Activated CD4-positive, alpha-beta T cell treated with anti-CD3 and anti-CD28 coated beads, Interleukin-2, amount 10 ng/mL, durations not matched to agents 7 days and 5 days (primary cell): ENCODE measurements at places on chromosomes 1 and 21. TPM values are rescaled to one million over a fixed set of nuclear protein-coding genes. Genes with fewer than 3 reads are reported as not detected.
A peak's percentile ranks its signal among the peaks of the same experiment; 100 is the strongest.

Gene COL16A1
- not detected for total RNA-seq

Gene SPRR3
- total RNA-seq: not detected

Gene GSTM1
- 68.4 TPM for total RNA-seq

Gene BRDT
- not detected for total RNA-seq

Gene AMPD1
- not detected for total RNA-seq

Gene CGN
- 0.30 TPM for total RNA-seq

Gene NBPF10
- total RNA-seq: 2.8 TPM

Gene ZNF672
- 56.9 TPM for total RNA-seq

- H3K27me3 ChIP-seq: no peaks in the 10 kb centered on the region
- no peak overlapping the region for H3K27ac ChIP-seq
- no peaks in the 10 kb centered on the region for H3K36me3 ChIP-seq
- no peak overlapping the region for H3K4me3 ChIP-seq
- H3K4me1 ChIP-seq: peaks cover 9% of the 10 kb centered on the region
Observed at GRCh38 chr1:17065666-17066065, 11.8 kb upstream of the SDHB start.

GRCh38 chr1:167057241-167057688 lies 32.9 kb downstream of the GPA33 start:
- DNase-seq: peak; percentile 55
- H3K36me3 ChIP-seq: no peaks in the 10 kb centered on the region
- H3K4me1 ChIP-seq: peaks cover 20% of the 10 kb centered on the region
- H3K27ac ChIP-seq: no peak overlapping the region
- H3K27me3 ChIP-seq: no peaks in the 10 kb centered on the region

DNA sequence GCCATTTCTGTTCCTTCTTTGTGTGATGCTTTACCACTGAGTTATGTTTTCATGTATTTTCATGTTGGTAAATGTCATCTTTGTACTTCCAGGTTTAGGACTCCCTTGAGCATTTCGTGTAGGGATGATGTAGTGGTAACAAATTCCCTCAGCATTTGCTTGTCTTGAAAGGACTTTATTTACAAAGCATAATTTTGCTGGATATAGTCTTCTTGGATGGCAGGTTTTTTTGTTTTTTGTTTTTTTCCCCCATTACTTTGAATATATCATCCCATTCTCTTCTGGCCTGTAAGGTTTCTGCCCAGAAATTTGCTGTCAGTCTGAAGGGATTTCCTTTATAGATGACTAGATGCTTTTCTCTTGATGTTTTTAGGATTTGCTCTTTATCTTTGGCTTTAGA lies 133.4 kb downstream of the PCBP3 start:
- no peak overlapping the region for H3K27ac ChIP-seq
- no peak overlapping the region for H3K4me3 ChIP-seq
- no peaks in the 10 kb centered on the region for H3K27me3 ChIP-seq
- H3K36me3 ChIP-seq: peaks cover 27% of the 10 kb centered on the region
- H3K4me1 ChIP-seq: no peaks in the 10 kb centered on the region

- H3K27ac ChIP-seq: no peak overlapping the region
- H3K4me1 ChIP-seq: no peaks in the 10 kb centered on the region
- H3K27me3 ChIP-seq: peaks cover 2% of the 10 kb centered on the region
- H3K36me3 ChIP-seq: no peaks in the 10 kb centered on the region
Observed at GRCh38 chr1:165069829-165070228, 286.7 kb downstream of the LMX1A start.

DNA sequence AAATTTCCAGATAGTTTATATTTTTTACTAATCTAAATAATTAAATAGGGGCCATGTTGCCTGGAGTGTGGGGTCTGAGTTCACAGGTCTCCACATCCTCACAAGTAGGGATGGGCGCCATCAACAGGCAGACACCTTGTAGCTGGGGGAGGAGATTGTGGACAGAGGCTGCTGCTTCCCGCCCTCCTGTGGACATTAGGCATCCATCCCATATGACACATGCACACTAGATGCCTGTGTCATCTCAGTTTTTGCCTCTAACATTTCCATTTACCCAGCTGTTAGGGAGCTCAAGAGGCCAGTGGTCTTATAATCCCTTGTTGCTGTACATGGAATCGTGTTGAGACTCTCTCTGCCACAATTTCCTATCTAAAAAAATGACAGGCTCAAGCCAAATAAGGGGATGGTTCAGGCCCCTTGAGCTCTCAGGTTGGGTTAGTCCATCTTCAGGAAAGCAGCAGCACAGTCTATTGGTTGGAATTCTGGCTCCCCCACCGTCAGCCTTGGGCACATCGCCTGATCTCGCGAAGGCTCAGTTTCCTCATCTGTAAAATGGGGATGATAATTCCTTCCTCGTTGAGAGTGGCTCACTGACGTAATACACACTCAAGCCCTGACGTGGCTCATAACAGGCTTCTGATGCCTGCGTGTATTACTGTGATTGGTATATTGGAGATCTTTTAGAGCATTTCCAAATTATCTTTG lies 13.6 kb downstream of the LHX4 start:
- H3K4me3 ChIP-seq: no peak overlapping the region
- H3K27me3 ChIP-seq: peaks cover 38% of the 10 kb centered on the region
- no peaks in the 10 kb centered on the region for H3K36me3 ChIP-seq
- no peak for DNase-seq

DNA sequence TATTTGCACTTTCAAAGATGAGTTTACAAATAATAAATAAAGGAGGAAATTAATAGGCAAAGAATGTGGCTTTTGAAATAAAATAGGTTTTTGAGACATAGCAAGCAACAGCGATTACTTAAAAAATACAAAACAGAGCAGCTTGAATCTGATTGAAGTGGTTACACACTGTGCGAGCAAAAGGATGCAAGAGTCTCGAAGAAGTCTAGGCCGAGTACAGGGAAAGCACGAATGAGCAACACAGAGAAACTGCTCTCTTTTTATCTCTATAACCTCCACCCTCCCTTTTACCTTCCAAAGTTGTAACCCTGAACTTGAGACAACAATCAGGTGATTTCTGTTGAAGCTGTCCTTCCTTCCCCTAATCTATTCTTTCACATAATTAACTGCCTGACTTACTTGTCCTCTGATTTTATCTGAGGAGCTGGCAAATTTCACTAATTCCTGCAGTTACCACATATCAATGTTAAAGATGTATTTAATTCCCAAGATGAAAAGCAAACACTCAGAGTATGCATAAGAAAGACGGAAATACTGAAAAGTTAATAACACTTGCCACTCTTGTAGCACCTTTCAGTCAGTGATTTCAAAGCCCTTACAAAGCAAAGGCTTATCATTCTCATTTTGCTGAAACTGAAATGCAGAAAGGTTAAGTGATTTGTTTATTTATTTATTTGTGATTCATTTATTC lies 1030.1 kb downstream of the ADGRL2 start:
- no peak overlapping the region for H3K4me3 ChIP-seq
- H3K27ac ChIP-seq: peak overlapping the region; percentile 83
- peaks cover 3% of the 10 kb centered on the region for H3K27me3 ChIP-seq
- DNase-seq: peak; percentile 16
- no peaks in the 10 kb centered on the region for H3K36me3 ChIP-seq

DNA sequence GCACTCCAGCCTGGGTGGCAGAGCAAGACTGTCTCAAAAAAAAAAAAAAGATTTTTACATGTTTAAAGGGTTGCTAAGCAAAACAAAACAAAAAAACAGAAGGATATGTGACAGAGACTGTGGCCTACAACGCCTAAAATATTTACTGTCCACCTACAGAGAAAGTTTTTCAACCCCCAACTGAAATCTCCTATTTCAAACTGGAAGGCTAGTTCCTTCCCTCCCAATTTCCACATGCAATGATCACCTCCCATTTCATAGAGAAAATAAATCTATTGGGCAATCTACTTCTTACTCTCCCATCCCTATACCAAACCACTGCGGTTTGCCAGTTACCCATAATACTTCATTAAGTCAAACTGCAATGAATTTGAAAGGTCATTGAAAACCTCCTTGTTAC lies 74.2 kb downstream of the ST3GAL3 start:
- H3K27me3 ChIP-seq: no peaks in the 10 kb centered on the region
- H3K4me3 ChIP-seq: no peak overlapping the region
- no peak overlapping the region for H3K27ac ChIP-seq
- H3K4me1 ChIP-seq: peaks cover 29% of the 10 kb centered on the region
- no peak for DNase-seq

DNA sequence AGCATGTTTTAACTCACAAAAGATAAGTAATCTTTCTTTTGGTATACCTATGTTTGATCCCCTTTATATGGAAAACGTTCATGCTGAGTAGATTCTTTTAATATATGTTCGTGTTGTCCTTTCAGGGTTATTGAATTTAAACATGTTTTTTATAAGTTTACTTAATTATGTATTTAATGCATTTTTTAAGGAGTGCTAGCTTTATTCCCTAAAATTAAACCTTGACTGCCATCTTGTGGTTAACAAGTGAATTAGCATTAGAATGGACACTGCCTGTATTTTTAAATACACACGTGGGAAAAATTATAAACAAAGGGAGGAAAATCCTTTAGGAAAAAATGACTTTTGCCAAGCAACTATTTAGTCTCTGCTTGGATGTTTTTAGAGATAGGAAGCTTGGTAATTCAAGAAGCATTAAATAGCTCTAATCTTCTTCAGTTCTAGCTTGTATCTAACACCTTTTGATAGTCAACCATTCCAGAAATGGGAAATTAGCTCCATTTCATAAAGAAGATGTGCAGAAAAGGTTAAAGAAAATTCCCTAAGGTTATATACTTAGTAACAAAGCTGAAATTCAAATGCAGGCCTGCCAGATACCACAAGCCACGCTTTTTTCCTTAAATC lies 43.0 kb downstream of the UBE2U start:
- H3K4me3 ChIP-seq: no peak overlapping the region
- DNase-seq: no peak
- H3K36me3 ChIP-seq: no peaks in the 10 kb centered on the region
- no peak overlapping the region for H3K27ac ChIP-seq
- H3K4me1 ChIP-seq: peaks cover 23% of the 10 kb centered on the region

DNA sequence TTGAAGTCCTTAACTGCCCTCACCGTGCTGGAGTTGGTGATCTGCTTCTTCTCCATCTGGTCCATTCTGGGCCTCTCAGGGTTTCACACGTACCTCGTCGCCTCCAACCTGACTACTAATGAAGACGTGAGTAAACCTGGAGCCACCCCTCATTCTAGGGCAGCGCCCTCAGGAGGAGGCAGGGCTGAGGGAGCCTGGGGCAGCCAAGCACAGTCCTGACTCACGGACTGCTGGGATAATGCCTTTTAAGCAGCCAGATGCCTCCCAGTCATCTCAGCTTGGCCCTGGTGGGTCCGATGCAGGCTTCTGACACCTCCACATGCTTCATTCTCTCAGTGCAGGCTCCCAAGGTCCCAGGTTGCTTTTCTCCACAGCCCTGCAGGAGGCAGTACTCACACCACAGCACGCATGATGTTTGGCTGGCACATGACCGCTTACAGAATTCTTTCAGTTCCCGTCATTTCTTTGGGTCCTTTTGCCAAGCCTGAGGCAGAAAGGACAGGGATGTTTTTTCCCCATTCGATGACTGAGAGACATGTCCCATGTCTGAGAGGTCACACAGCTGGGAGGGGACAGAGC lies 11.8 kb upstream of the SFN start:
- peaks cover 54% of the 10 kb centered on the region for H3K36me3 ChIP-seq
- no peaks in the 10 kb centered on the region for H3K27me3 ChIP-seq
- no peak for DNase-seq
- H3K27ac ChIP-seq: no peak overlapping the region
- no peak overlapping the region for H3K4me3 ChIP-seq

GRCh38 chr1:201828217-201828819 lies 639 bp upstream of the IPO9 start:
- no peak for DNase-seq
- H3K36me3 ChIP-seq: peaks cover 12% of the 10 kb centered on the region
- no peak overlapping the region for H3K27ac ChIP-seq
- no peaks in the 10 kb centered on the region for H3K27me3 ChIP-seq

- H3K4me1 ChIP-seq: no peaks in the 10 kb centered on the region
- H3K27me3 ChIP-seq: no peaks in the 10 kb centered on the region
- no peaks in the 10 kb centered on the region for H3K36me3 ChIP-seq
- no peak overlapping the region for H3K4me3 ChIP-seq
Observed at GRCh38 chr1:68202239-68202832, 30.0 kb downstream of the WLS start.

DNA sequence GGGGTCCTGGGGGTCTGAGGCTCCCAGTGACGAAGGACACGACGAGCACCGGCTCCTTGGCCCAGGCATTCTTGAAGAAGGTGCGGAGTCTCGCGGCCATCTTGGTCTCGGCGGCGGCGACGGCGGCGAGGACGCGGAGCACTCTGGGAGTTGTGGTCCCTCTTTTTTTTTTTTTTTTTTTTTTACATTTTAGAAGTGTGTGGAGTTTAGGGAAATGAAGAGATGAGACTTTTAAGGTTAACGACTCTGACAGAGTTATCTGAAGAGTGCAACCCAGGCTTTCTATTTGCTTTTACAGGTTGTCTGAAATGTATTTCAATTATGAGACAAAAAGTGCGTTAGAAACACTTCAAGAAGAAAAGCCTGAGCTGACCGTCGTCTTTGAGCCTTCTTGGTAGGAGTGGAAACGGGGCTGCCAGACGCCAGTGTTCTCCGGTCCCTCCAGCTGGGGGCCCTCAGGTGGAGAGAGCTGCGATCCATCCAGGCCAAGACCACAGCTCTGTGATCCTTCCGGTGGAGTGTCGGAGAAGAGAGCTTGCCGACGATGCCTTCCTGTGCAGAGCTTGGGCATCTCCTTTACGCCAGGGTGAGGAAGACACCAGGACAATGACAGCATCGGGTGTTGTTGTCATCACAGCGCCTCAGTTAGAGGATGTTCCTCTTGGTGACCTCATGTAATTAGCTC lies 9.7 kb downstream of the OR2B11 start:
- H3K36me3 ChIP-seq: no peaks in the 10 kb centered on the region
- H3K27me3 ChIP-seq: no peaks in the 10 kb centered on the region
- no peak overlapping the region for H3K4me3 ChIP-seq
- DNase-seq: no peak

DNA sequence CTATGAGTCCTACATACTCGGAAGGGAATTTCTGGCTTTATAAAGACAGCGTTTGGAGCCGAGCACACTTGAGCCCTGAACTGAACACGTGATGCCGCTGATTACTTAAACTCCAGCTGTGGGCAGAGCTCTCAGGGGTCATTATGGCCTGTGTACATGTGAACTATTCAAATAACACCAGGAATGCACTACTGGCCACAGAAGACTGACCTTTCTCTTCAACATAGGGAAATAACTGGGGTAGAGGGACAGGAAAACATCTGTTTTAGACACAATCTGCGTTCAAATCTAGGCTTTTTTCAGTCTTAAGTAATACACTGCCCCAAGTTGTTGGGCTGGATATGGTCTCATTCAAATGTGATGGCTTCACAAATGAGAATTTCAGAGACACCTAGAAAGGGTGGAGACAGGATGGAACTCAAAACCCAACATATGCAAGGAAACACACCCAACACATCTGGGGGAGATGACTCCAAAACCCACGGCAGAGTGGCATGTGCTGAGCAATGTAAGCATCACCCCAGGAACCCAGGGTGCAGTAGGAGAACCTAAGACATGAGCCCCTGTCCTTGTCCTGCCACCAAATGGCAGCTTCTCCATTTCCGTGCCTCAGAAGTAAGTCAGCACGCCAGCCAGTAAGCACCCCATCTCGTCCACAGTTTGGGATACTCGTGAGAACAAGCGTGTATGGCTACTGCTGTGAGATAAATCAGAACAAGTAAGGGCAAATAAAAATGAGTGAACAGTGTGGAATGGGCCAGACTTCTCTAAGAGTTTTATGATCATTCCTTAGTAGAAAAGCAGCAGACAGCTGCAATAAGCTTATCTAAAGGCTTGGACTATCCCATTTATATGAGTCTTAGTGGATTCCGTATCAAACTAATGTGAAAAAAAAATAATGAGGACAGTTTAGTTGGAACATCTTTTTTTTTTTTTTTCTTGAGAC lies 24.9 kb downstream of the NID1 start:
- no peak overlapping the region for H3K27ac ChIP-seq
- H3K27me3 ChIP-seq: peaks cover 17% of the 10 kb centered on the region
- no peak overlapping the region for H3K4me3 ChIP-seq
- DNase-seq: no peak
- H3K4me1 ChIP-seq: no peaks in the 10 kb centered on the region
